ENCODE measurements at places on chromosomes 1 and 21. TPM values are rescaled to one million over a fixed set of nuclear protein-coding genes. Genes with fewer than 3 reads are reported as not detected.

The ANKRD13C gene
- total RNA-seq = 24.6 TPM

DNA sequence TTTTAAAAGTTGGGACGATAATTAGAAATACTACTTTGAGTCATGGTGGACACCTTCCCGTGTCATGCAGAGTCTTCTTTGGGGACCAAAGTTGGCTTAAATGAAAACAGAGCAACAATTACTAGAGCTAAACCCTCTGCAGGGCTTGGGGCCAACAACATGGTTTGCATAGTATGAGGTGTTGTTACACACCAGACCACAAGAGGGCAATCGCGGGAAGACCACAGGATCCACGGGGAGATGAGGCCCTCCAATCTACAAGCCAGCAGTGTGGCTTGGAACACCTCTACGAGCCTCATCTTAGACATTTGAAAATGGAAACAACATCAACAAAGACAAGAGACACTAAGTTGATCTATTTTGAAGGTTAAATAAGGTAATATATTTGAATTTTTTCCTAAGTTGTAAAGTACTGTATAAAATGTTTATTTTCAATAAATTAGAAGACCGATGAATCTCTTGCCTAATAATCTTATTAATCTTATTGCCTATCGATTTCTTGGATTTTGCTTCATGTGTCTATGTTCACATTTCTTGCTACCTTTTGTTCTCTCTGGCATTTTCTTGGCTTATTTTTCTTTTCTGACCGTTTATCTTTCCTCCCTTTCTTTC, 8.2 kb upstream of the SMCP start:
- H3K27me3 ChIP-seq = no peaks in the 10 kb centered on the region
- H3K27ac ChIP-seq = no peak overlapping the region
- no peaks in the 10 kb centered on the region for H3K4me1 ChIP-seq
- DNase-seq = peak; percentile 88
- H3K36me3 ChIP-seq = no peaks in the 10 kb centered on the region

The NCMAP gene
- not detected for total RNA-seq

GRCh38 chr21:41795726-41796125, 28.9 kb upstream of the RIPK4 start:
- H3K4me3 ChIP-seq = no peak overlapping the region
- no peaks in the 10 kb centered on the region for H3K4me1 ChIP-seq
- H3K27me3 ChIP-seq = peaks cover 2% of the 10 kb centered on the region
- H3K36me3 ChIP-seq = peaks cover 4% of the 10 kb centered on the region

GRCh38 chr1:9371391-9371935, 78.8 kb downstream of the SPSB1 start:
- H3K27me3 ChIP-seq = no peaks in the 10 kb centered on the region
- H3K27ac ChIP-seq = no peak overlapping the region
- peaks cover 6% of the 10 kb centered on the region for H3K36me3 ChIP-seq
- no peak overlapping the region for H3K4me3 ChIP-seq

The ITLN1 gene
- total RNA-seq = not detected

The CELA2B gene
- total RNA-seq = not detected

The RPAP2 gene
- total RNA-seq = 39.4 TPM

DNA sequence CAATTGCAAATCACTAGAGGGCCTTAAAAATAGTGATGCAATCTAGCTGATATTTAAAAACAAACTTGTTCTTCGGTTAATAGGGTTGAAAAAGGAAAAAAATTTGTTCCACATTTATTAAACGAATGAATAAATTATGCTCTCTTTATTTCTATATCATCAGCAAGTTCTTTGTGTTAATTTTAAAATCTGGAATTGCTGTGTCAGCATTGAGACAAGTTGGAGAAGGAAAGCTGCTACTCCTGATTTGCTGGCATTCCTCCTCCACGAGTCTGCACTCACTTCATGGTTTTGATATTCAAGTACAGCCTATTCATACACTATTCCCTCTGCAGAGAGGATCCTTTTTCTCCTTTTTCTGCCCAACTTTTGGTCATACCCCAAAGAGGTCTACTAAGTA, 117.6 kb downstream of the MRPL39 start:
- H3K4me3 ChIP-seq = no peak overlapping the region
- peaks cover 47% of the 10 kb centered on the region for H3K4me1 ChIP-seq
- peaks cover 14% of the 10 kb centered on the region for H3K36me3 ChIP-seq
- no peak for DNase-seq
- H3K27ac ChIP-seq = no peak overlapping the region

Measured in activated CD4-positive, alpha-beta T cell treated with anti-CD3 and anti-CD28 coated beads, Interleukin-2, amount 10 ng/mL, durations not matched to agents 24 days and 14 days (primary cell).